H1 (cell line): ENCODE measurements at places on chromosomes 1 and 21.

- no peak for DNase-seq
Measured at GRCh38 chr1:20830378-20830777, 43.3 kb upstream of the HP1BP3 start.

DNA sequence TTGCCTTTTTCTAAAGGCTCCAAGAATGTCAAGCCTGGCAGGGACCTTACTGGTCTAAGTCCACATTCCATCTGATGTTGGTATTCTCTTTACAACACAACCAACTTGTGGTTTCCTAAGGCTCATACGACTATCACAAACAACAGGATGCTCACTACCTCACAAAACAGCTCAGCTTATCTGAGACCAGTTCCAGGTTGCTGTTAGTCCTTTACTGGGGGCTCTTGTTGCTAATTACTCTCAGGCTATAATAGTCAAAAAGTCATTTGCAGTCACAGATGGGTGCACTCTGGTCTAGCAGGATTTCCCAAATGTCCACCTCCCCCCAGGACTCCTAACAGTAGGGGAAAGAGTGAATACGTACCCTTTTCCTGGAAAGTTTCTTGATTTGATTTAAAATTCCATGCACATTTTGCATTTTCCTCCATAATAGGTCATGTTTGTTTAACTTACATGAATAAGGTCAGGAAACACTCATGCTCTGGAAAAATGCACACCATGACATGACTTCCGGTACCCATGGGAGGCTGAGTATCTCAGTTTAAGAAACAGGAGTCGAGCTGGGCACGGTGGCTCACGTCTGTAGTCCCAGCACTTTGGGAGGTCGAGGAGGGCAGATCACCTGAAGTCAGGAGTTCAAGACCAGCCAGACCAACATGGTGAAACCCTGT, 16.0 kb downstream of the LCK start:
- no peak for DNase-seq

- no peak for DNase-seq
Measured at GRCh38 chr1:209023790-209024189, 559.7 kb upstream of the CAMK1G start.

DNA sequence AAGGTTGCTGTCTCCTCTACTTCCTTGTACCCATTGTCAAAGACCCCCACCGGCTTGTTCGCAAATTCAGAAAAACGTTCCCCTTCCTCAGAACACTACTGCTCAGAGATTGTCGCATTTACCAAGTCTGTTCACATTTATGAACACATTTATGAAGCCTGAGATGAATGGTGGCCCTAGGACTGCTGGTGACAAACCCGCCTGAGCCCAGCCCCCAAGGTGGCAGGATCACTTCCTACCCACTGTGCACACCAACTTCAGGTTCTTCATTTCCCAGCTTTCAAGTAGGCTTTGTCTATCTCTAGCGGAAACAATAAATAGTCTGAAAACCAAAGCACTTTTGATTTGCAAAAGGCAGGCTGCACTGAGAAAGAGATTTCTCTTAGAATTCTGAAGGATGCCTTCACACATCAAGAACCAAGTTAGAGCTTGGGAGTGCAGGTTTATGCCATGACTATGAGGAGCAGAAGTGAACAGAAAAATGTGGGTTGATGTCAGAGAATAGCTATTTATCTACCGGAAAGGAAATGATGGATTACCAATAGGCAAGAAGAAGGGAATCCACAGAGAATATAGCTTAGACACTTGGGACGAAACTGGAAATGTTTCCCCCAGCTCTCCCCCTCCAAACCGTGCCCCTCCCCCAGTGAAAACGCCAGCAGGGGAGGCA, 200.5 kb downstream of the TOMM20 start:
- DNase-seq = no peak

- DNase-seq = no peak
Measured at GRCh38 chr1:172581273-172581672, 48.3 kb downstream of the SUCO start.

- no peak for DNase-seq
Measured at GRCh38 chr1:45640293-45640692, 16.4 kb upstream of the CCDC17 start.

- no peak for DNase-seq
Measured at GRCh38 chr1:41325801-41326200, 35.4 kb upstream of the FOXO6 start.

GRCh38 chr1:245873068-245873467, 634.0 kb downstream of the SMYD3 start:
- no peak for DNase-seq

GRCh38 chr1:150507912-150508864, at the start of gene ECM1:
Gene ECM1 (plus strand): TSS chr1:150508109. CDS start chr1:150508210, 101 bp downstream.
- no peak for DNase-seq

- no peak for DNase-seq
Measured at GRCh38 chr1:34190692-34191091, 14.0 kb downstream of the C1orf94 start.

DNA sequence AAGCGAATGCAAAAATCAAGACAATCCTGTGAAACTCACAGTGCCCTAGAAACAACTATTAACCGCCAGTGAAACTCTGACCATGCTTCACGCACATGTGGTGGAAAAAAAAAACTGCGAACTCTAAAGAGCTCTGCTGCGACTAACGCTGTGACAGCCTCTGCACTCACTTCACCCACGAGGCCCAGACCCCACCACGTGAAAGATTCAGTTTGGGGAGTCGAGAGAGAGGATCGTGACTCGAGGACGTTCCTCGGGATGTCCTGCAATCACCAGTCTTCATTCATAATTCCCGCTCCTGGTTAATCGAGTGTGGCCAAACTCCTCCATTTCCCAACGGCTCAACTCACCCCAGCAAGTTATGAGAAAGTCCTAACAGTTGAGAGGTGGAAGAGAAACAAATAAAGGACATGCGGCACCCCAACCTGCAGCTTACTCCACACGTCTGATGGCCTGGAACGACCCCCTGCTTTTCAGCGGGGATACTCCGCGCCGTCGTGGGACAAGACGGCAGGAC, 1.1 kb downstream of the SERBP1 start:
- DNase-seq = no peak

DNA sequence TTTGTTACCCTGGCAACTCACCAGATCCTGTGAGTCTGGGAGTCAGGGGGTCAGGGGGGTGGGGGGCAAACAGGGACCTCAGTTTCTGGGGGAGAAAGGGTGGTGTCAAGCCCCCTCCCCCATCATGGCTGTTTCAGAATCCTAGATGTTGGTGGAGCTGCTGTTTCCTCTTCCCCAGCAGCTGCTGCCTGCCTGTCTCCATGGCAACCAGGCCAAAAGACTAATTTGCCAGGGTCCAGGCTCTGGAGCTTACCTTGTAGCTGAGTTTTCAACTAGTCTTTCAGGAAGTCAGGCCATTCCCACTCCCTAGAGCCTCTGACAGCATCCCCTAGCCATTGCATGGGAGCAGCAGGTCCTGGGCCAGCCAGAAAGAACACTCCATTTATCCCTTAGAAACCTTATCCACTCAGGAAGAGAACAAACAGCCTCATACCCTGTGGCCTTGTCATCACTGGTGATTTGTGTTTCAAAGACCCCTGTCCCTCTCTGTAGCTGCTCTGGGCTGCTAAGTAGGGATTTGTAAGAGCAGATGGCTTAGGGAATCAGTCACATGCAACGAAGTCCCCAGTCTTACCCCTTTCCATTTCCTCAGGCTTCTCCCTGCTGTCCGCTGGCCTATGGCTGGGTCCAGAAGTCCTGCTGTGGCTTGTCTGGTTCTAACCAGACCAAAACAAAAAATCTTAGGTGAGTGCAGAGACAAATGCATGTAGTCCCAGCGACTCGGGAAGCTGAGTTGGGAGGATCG, 21.5 kb upstream of the STMN1 start:
- DNase-seq = no peak

GRCh38 chr1:228989176-228989575, 253.9 kb downstream of the RHOU start:
- no peak for DNase-seq

DNA sequence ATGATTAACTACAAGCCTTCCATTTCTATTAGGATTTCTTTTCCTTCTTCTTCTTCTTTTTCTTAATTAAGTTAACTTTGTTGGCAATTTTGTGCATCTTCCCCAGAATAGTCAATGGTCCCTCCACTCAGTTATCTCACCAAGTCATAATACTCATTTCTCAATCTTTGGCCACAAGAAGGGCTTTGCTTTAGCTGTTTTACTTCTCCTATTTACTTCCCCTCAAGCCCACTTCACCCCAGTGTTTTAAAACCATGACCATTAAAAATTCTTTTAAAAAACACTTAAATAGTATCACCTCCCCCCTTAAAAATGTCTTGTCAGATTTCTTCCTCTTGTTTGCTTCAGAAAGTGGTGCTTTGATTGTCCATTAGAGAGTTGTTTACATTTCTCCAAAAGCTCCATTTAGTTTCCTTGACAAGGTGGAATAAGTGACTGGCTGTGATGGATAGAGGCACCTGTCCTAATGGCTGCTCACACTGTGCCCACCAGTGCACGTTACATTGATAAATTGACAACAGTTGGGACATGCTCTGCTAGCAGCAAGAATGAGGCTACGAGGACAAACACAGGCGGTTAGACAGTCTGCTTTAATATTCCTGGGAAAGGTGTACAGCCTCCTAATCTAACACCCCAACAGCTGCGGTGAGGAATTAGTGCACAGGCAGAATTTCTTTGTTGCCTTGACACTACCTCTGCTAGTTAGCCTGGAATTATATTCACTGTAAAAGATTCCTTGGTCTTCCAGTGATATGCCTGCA, 354.7 kb downstream of the LMO4 start:
- DNase-seq = no peak

- DNase-seq = no peak
Measured at GRCh38 chr1:50667710-50668356, 244.6 kb upstream of the DMRTA2 start.

DNA sequence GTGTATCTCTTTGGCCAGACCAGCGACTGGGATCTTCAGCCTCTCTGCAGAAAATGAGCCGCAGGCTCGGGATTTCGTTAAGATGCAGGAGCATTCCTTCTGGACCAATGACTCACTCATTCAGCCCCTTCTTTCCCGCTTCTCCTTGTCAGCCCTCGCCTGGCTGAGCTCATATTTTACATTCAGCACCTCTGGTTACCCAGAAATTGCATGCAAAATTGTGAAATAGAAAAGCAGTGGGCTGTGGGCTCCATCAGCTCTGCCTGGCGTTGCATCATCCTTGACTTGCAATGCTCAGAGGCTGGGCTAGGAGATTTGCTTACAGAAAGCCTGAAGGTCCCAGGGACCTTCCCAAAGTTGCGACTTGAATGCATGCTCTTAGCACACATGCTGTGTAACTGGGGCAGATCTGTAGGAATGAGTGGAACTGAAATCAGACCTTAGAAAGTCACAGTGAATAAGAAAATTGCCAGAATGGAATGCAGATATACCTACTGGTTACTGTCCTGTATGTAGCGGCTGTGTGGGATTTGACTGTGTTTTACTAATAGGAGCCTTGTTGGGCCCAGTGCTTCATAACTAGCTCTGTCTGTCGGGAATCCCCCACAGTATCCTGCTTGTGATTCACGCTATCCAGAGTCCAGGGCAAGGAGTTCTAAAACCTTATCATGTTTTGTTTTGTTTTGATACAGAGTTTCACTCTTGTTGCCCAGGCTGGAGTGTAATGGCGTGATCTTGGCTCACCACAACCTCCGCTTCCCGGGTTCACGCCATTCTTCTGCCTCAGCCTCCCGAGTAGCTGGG, 444.8 kb downstream of the KIF26B start:
- DNase-seq = no peak

DNA sequence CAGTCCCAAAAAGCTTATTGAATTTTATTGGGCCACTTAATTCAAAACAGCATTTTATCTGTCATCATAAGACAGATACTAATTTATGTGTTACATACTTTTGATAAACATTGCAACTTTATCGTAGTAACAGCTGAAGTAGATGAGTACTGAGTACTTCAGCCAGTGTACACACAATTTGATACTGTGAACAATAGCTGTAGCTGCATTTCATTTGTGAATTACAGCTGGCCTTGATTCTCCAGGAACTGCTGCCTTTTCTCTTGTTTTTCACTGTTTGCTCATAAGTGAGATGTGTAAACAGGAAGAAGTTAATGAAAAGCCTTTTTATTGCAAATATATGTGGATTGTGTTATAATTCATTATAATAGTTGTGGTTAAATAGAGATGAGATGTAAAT, 10.2 kb downstream of the UAP1 start:
- no peak for DNase-seq

- DNase-seq = peak; percentile 94
Measured at GRCh38 chr1:32350785-32351398, 11.4 kb downstream of the FAM229A start.

- no peak for DNase-seq
Measured at GRCh38 chr1:212646588-212646987, 38.0 kb downstream of the ATF3 start.

DNA sequence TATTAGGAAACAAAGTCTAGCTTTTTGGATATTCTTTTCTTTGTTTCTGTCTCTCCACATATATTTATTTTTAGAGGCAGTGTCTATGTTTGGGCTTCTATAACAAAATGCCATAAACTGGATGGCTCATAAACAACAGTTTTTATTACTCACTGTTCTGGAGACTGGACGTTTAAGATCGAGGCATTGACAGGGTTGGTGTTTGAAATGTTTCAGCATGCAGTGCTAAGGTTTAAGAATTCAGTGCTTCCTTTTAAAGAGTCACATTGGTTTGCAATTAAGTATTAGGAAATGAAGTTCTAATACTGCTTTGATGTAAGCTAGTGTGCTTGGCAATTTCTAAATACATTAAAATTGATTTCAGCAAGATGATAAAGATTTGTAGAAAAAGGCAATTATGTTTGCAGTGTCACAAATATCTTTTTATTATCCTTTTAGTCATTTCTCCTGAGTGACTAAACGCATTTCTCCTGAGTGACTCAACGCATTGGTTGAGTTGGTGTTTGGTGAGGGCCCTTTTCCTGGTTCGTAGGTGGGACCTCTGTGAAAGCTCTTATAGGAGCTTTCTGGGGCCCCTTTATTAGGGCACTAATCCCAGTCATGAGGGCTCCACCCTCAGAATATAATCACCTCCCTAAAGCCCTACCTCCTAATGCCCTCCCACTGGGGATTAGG, 317.0 kb downstream of the USP25 start:
- no peak for DNase-seq

- no peak for DNase-seq
Measured at GRCh38 chr1:215457213-215457612, 109.9 kb upstream of the KCTD3 start.

GRCh38 chr1:226417830-226418546, 10.1 kb upstream of the PARP1 start:
- DNase-seq = no peak

DNA sequence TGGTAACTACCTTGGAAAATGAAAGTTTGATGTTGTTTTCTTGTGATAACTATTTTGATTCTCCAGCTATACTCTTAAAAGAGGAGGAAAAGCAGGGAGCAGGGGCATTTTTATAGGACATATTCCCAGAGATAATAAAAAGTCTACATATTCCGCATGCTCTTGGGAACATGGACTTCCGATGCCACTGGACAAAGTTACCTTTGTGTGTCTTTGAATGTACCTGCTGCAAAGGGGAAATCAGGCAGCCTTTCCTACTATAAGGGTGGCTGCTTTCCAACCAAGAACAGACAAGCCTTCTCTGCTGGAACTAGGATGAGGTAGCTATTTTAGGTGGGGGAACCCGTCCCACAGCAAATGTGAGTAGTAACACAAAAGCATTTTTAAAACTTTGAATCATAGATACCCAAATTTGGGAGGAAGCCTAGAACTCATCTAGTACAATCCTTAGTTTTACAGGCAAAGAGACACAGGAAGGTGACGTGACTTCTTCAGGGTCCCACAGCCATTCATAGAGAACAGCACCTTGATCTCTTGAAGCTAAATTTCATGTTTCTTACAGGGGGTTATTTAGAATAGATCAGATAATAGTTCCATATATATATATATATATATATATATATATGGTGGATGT, 179.9 kb downstream of the FASLG start:
- DNase-seq = no peak

GRCh38 chr1:52601519-52601918, 652 bp upstream of the GPX7 start:
- no peak for DNase-seq
